Brain pericyte (primary cell): ENCODE measurements at places on chromosomes 12 and 14.

- DNase-seq: no peak
Measured at GRCh38 chr12:1806301-1807086, 13.9 kb upstream of the LRTM2 start.

DNA sequence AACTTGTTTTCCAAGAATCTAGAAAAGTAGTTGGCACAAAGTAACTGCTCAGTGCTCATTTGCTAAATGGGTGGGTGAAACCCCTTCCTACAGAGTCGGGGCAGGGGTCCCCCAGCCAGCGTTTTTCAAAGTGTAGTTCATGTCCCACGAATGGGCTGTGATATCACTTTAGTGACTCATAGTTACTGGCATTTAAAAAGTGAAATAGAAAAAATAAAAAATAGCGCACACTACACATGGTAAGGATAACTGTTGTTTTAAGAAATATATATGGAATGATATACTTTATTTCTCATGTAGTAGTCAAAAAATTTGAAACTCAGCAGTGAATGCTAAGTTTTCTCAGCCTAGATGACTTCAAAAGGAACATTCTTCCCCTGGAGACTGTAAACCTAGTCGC lies 250.4 kb downstream of the CHST11 start:
- no peak for DNase-seq

DNA sequence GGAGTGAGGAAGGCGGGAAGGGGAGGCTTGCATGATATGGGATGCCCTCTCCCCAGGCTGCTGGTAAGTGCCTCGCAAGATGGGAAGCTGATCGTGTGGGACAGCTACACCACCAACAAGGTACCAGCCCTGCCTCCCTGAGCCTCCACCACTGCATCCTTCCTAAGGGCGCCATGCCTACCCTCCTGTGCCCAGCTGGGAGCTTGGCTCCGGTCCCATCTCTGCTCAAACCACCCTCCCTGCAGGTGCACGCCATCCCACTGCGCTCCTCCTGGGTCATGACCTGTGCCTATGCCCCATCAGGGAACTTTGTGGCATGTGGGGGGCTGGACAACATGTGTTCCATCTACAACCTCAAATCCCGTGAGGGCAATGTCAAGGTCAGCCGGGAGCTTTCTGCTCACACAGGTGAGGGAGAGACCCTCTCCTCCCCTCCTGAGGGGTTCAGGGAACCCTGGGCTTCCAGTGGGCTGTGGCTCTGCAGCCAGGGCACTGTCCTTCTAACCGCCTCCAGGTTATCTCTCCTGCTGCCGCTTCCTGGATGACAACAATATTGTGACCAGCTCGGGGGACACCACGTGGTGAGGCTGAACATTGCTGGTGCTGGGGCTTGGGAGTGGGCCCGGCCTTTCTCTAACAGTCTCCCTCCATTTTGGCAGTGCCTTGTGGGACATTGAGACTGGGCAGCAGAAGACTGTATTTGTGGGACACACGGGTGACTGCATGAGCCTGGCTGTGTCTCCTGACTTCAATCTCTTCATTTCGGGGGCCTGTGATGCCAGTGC lies 2.6 kb downstream of the GNB3 start:
- no peak for DNase-seq

GRCh38 chr14:85531587-85532373 lies 1.8 kb downstream of the FLRT2 start:
- no peak for DNase-seq

- DNase-seq: peak; percentile 67
Measured at GRCh38 chr12:1630827-1631591, 2.0 kb downstream of the WNT5B start.

DNA sequence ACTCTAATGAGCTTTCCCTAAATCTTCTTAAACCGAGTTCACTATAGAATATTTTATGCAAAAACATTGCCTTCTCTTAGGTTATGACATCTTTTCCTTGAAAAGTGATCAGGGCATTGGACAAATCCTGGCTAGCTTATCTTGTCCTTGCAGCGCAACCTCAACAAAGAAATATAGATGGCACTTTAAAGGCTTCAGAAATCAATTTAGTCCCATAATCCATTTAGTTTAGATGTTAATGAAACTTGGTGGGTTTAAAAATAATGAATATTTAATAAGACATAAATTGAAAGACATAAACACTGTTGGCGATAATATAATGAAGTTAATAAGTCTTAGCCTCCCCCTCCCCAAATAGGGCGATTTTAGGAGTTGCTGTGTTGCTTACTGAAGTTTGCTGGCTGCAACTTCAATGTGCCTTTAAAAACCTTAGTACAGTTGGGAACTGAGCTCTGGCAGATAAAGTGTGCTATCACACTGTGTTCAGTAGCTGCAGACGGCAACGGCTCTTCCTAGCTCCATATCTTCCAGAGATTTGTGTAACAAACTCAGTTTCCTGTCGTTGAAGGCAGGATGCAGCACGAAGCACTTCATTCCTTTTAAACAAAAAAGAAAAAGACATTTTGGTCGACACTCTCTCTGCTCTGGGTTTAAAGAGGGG lies 19.5 kb downstream of the PLXNC1 start:
- no peak for DNase-seq

- no peak for DNase-seq
Measured at GRCh38 chr14:61478971-61479473, 157.6 kb downstream of the PRKCH start.

GRCh38 chr12:123996581-123996980 lies 23.6 kb downstream of the ZNF664 start:
- no peak for DNase-seq

GRCh38 chr12:132632521-132633228 lies 14.1 kb downstream of the P2RX2 start:
- no peak for DNase-seq

GRCh38 chr14:32013083-32013482 lies 64.0 kb upstream of the ARHGAP5 start:
- DNase-seq: no peak

DNA sequence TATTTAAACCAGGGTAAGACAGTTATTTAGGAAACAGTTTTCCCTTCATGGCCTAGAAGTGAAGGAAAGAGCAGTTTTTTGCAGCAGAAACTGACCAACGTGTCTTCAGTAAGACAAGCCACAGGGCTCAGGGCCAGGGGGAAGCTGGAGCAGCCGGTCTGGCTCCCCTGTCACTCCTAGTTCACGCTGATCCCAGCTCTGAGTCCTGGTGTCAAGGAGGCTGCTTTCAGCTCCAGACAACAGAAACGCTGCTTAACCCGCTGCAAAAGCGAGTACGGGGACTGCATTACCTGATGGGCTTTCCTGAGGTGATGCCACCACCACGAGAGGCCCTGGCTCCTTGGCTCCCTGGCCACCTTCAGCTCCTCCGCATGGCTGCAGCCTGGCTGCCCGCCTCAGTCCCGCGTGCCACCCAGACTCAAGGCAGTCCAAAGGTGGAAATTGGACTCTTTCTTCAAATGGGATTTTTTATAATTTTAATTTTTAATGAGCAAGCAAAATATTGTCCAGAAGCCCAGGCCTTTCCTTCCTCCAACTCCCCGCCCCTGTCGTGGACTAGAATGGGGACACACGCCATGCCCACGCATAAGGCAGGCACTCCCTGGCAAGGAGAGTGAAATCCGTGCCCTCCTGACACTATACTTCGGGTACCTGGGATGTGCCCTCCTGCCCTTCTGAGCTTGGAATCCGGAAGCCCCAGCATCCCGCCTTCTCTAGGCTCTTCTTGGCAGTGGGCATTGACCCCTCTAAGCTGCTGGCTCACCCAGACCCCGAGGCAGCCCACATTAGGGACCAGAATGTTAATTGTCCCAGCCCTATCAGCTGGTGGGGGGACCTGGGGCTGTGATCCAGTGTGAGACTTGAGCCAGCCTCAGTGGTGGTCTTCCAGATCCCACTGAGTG lies 85.0 kb downstream of the PAPOLA start:
- no peak for DNase-seq

- DNase-seq: no peak
Measured at GRCh38 chr14:36942522-36943245, 229.7 kb downstream of the SLC25A21 start.

DNA sequence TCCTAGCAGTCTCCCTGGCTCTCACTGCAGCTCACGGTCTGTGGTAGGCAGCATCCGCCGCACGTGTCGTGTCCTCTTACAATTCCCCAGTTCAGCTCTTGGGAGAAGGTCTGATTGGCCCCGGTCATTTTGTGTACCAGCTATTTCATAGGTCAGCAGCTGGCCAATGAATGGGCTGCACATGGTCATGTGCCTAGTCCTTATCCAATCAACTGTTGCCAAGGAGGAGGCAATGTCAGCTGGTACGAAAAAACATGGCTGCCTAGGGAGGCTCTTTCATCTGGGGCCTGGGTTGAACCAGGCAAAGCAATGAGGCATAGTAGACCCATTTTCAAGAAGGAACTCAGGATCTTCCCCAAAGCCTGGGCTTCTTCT lies 46.1 kb downstream of the RNFT2 start:
- DNase-seq: no peak

- no peak for DNase-seq
Measured at GRCh38 chr12:32826807-32827412, 69.7 kb downstream of the PKP2 start.

DNA sequence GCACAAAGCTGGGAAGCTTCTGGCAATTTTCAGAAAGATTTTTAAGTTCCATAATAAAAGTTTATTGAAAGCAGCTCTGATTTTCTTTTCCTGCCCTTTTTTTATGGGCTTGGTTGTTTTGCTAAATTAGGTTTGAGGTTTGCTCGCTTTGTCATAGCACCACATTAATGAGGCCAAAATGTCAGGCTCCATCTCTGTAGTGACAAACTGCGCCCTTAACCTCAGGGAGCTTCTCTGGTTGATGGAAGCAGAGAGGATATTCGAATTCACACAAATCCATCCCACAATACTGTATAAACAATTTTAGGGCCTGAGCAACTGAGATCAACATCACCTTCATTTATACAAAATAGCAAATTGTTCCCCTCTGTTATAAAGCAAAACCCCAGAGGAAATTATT lies 342.6 kb upstream of the TMPO start:
- DNase-seq: no peak

DNA sequence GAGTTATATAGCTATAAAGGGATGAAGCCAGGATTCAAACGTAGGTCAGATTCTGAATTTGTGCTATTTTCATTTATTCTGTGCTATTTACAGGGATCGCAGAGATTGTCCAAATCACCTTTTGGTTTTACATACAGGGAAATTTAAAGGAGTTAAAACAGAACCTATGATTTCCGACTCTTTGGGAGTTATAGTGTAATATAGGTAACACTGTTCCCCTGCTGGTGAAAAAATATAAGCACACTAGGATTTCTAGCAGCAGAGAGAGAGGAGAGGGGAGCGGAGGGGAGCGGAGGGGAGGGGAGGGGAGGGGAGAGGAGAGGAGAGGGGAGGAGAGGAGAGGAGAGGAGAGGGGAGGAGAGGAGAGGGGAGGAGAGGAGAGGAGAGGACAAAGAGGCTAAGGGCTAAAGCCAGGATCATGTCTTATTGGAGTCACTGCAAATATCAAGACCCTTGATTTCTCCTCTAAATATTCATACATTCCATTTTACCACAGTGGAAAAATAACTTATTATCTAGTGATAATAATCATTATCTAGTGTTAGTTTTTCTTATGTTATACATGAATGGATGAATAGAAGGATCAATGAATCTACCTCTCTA lies 46.2 kb upstream of the KCNH5 start:
- DNase-seq: no peak

- no peak for DNase-seq
Measured at GRCh38 chr14:71444030-71444822, 488.0 kb upstream of the RGS6 start.

- DNase-seq: no peak
Measured at GRCh38 chr14:63483315-63483714, 59.9 kb downstream of the PPP2R5E start.

GRCh38 chr12:7581625-7582024 lies 78.0 kb upstream of the CD163 start:
- DNase-seq: no peak

DNA sequence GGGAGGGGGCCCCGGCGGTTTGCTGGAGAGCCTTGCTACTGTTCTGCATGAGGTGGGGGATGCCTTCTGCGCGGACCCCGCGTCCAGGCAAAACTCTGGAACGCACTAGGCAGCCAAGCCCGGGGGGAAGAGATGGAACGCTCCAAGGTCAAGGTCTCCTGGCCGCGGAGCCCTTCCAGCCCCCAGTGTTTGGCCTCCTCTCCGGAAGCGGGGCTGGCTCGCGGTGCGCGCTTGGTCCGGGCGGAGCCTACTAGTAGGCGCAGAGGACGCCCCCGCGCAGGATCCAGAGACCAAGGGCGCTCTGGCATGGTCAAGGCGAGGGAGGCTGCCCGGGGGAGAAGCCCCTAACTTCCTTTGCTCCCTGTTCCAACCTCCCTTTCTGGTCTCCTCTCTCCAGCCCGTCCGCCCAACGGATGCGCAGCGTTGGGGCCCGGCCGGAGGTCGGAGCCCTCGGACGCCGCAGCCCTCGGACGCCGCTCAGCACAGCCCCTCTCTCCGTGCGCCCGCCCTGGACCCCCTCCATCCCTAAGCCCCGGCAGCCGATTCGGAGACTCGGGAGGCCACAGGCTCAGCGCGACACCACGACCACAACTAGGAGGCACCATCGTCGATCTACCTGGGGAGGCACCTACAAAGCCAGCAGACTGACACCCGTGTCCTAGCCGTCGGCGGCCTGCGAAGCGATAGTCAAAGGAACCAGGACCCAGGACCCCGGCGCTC lies 669 bp upstream of the KCNK13 start:
- DNase-seq: no peak

GRCh38 chr14:29216268-29217232 lies 450.0 kb downstream of the FOXG1 start:
- no peak for DNase-seq

GRCh38 chr12:45663455-45663854 lies 66.1 kb upstream of the ARID2 start:
- DNase-seq: no peak

DNA sequence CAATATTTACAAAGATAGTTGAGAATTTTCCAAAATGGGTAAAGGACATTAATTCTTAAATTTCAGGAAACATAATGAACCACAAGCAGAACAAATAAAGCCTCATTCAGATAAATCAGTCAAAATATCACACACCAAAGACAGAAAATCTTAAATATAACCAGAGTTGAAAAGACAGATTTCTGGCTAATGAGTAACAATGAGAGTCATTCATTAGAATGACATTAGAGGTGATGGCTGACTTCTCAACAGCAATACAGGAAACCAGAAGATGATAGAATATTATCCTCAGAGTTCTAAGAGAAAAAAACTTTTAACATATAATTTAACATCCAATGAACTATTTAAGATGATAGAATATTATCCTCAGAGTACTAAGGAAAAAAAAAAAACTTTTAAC lies 124.2 kb downstream of the DENND5B start:
- DNase-seq: no peak

- no peak for DNase-seq
Measured at GRCh38 chr14:97978341-97978740, 1181.2 kb downstream of the VRK1 start.

GRCh38 chr14:102507081-102507856 lies 2.3 kb downstream of the ANKRD9 start:
- no peak for DNase-seq
